Esophagus mucosa (tissue), 1 donor: ENCODE measurements at places on chromosomes 5 and 9. TPM values are rescaled to one million over a fixed set of nuclear protein-coding genes. Genes with fewer than 3 reads are reported as not detected.

DNA sequence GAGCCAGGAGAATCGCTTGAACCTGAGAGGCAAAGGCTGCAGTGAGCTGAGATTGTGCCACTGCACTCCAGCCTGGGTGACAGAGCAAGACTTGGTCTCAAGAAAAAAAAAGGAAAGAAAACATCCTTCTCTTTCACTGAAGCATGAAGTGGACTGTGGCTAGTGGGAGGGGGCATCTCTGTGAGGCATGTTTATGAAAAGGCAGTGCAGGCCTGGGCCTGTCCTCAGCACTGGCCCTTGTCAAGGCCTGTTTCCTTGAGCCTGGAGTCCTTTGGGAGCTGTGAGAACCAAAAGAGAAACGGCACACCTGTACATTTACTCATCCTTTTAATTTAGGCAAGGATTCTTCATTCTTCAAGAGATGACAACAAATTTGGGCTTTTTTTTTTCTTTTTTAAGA lies 18.3 kb upstream of the FUBP3 start:
- peak; percentile 90 for ATAC-seq

DNA sequence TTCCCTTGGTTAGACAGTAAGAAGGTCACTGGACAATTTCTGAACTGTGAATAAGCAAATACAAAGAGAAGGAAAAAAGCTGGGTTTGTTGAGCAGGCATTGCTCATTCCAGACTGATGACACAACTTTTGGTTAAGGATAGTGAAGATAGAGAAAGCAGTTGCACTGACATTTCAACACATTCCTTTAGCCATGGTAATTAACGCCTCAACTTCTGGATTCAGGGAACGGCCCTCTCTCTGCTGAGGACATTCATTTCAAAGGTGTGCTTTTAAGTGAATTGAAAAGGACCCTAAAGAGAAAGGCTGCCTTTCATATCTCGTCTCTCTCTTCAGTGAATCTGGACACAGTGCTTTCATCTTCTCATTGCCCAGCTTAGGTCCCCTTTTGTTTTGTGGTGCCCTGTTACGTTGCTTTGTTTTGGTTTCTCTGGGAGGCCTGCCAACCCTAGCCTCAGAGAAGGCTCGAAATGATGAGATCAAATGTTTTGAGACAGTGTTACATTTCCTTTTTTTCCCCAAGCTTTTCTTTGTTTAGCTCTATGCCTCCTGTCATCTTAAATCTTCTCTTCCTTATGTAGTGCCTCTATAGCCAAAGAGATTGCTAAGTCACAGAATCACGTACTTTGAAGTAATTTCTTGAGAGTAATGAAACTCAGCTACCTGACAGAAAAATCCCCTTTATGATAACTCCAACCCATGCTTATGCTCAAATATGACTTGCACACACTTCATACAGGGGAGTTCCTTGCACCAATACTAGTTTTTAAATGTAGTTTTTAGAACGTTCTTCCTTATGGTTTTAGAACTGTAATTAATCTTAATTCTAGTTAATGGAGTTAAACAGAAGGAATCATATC lies 94.4 kb upstream of the IFNE start:
- peak; percentile 79 for ATAC-seq

Gene TAS2R1
- total RNA-seq: not detected

GRCh38 chr5:100706776-100707175 lies 171.6 kb downstream of the FAM174A start:
- no peak for ATAC-seq

GRCh38 chr9:121972501-121972981 lies 120.6 kb downstream of the TTLL11 start:
- ATAC-seq: peak; percentile 93

DNA sequence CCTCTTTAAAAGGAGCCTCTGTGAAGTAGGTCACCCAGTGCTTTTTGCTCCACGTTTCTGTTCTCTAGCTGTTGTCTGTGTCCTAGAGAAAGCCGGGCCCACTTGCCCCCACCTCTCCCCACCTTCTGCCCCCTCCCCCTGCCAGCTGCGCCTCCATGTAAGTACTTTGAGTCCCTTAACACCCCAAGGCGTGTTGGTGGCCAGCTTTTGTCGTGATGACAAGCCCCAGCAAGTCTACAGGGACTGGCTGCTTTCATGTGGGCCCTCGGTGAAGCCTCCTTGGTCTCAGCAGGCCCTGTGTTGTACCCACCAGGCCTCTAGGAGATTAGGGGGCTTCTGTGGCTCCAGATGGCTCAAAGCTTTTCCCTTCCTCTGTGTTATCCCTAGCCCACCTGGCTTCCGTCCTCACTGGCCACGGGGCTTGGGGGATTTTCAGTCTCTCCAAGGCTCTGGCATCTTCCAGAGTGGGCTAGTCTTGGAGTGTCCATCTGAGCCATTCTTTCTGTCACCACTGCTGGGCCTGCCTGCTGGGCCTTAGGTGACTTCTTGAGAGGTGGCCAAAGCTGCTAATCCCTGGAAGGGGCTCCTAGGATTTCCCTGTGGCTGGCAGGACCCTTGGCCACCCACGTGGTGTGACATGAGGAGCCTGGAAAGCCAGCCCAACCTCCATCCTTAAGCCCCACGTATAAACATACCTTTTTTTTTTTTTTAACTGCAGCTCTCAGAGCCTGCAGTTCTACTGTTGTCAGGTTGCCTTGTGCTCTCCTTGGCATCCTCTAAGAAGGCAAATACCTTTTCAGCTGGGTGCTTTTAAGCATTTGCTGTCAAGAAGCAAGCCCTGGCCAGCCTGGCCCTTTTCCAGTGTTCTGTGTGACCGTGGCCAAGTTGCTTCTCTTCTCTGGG lies 1.1 kb upstream of the NDST1 start:
- ATAC-seq: no peak

DNA sequence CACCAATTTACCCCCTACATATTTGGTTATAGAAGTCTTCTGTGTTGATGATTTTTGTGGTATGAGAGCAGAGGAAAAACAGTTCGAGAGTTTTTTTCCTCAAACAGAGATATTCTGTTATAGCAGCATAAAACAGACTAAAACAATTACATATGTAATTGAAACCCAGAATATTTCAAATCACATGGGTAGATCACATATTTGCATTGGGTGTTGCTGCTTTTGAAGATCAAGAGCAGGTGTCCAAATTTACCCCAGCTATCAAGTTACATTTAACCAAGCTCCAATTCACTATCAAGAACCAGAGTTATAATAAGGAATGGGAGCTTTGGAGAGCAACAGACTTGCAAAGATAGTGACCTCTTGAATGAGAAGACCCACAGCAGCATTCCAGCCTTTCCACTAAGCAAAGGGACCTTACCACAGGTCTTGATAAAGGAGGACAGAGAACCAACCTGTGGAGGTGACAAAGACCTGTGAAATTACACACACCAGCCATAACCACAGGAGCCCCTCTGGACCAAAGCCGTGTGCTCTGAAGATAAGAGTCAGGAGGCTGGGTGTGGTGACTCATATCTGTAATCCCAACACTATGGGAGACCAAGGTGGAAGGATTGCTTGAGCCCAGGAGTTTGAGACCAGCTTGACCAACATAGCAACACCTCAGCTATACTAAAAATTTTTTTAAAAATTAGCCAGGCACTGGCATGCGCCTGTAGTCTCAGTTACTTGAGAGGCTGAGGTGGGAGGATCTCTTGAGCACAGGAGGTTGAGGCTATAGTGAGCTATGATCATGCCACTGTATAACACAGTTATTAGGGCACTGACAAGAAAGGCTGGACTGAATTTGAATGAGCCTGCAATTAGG lies 4.0 kb upstream of the CCL28 start:
- no peak for ATAC-seq

DNA sequence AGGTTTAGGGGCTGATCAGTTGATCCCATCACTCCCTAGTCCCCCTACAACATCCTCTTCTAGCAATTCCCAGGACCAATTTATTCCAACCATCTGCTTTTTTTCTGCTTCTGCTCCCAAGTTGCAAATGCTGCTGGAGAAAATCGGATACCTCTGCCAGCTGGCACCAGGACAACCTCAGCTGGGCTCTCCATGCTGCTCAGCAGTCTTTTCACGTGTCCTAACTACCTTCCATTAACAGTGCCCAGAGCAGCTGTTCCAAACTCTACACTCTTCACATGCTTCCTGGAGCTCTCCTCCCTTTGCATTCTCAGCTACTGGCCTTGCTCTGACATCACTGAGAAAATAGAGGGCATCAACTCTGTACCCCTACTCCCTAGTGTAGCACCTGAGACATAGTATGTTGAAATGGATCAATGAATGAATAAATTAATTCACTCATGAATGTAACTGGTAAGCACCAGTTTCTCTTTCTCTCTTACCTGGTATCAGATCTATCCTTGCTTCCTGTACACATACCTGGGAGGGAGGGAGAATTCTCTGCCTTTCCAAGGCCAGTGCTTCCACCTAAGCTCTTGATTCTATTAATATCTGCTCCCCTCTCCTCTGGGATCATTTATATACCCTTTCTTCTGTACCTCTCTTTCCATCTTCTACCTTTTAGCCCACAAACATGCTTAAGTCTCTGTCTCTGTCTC lies 191.0 kb downstream of the RAB3C start:
- no peak for ATAC-seq

Gene C9orf153
- 0.12 TPM for total RNA-seq

DNA sequence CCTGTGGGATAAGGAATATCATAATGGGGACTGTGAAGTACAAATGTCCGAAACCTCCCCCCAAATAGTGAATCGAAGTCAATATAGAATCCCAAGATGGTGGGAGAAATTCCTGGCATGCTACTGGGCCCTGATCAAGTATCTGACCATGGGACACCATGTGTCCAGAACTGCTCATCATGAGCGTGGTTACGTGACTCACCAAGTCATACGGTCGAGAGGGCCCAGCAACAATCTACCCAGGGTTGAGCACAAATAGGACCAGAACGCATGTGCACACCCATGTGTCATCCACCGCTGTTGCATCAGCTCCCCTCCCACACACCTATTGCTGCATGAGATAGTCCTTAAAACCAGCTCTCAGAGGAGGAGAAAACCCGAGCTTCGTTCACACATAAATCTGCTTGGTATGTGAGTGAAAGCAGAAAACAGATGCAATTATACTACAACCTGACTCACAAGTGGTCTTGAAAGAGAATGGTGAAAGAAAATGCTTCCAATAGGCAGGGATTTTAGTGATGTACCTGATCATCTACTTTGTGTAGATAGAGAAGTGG lies 353.2 kb downstream of the CWC27 start:
- no peak for ATAC-seq

GRCh38 chr5:43581398-43581797 lies 21.6 kb upstream of the NNT start:
- ATAC-seq: no peak

Gene SELENOP
- total RNA-seq: 95.9 TPM

Gene CATSPER3
- total RNA-seq: 0.40 TPM

GRCh38 chr9:5715548-5716127 lies 86.7 kb downstream of the RIC1 start:
- no peak for ATAC-seq

- no peak for ATAC-seq
Observed at GRCh38 chr9:71608825-71609447, 159.4 kb downstream of the CEMIP2 start.

- no peak for ATAC-seq
Observed at GRCh38 chr5:129051283-129051682, 43.3 kb upstream of the ISOC1 start.

DNA sequence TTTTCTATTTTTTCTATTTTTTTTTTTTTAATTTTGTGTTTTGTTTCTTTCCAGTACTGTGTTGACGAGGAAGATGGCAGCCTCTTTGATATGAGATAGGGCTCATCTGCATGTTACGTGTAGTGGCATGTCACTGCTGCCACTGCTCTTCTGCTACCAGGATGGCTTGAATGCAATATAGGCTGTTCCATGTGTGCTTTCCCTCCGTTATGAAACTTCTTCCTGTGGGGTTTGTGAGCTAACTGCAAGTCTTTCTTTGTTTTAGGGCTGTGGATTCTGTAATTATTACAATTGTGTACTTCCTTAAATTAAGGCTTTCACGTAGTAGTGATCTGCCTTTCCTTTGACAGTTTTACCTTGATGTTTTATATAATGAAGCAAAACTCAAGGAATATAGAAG lies 184.6 kb downstream of the KDM4C start:
- no peak for ATAC-seq

- ATAC-seq: no peak
Observed at GRCh38 chr9:117929868-117930267, 225.7 kb downstream of the TLR4 start.

DNA sequence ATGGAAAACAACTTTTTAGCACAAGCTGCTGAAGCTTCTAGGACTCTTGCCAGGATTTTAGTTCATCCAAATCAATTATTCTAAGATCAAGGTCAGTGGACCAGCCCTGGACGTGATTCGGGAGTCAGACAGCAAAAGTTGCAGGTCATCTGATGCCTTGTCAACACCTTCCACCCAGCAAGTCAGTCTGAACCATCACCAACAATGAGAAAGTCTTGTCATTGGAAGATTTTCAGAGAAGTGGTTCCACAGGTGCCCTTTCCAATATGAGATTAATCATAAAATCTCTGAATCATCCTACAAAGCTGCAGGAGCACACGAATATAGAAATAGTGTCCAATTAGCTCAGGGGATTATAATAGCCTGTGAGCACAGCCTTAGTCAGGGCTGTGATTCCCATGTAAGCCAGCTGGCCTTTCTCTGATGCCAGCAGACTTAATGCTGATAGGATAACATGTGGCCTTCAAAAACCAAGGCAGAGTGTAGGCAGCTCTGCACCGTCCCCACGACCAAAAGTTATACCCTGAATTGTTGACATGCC lies 445.0 kb upstream of the TRPC7 start:
- peak; percentile 95 for ATAC-seq

DNA sequence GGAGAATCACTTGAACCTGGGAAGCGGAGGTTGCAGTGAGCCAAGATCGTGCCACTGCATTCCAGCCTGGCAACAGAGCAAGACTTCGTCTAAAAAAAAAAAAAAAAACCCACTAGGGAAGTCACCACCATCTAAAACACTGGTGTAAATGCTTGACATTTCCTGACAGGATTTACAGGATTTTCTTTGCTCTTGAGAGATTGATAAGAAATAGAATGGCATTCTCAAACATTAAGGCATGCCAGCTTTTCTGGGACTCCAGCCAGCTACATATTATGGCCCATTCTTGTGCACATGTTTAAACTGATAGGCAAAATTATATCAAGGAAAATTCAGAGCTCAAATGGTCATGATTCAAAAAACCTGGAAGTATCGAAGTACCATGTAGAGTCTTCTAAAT lies 28.7 kb downstream of the GTF3C4 start:
- no peak for ATAC-seq

DNA sequence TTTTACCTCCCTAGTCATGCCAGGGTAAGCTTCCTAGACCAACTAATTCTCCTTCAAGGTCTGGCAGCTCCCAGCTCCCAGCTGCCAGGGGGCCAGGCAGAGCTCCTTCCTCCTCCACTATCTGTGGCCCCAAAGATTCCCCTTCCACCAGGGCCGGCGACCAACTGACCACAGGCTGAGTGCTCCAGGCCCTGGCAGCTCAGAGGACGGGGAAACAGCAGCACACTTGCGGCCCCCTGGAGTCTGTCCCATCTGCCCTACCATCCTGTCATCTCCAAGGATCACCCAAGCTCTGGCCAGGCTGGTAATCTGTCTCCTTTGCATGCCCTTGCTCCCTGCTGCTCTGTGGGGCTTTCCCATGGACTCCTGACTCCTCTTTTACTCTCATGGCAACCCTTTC lies 31.2 kb upstream of the BASP1 start:
- no peak for ATAC-seq

GRCh38 chr5:65102976-65103711 lies 334.4 kb downstream of the CWC27 start:
- ATAC-seq: peak; percentile 66

GRCh38 chr9:136328622-136329041 lies 1.3 kb downstream of the GPSM1 start:
- no peak for ATAC-seq
